ENCODE measurements at places on chromosomes 2 and 18. TPM values are rescaled to one million over a fixed set of nuclear protein-coding genes. Genes with fewer than 3 reads are reported as not detected.
A peak's percentile ranks its signal among the peaks of the same experiment; 100 is the strongest.

The KCNK3 gene
- not detected for total RNA-seq

The DOK6 gene
- not detected for total RNA-seq

GRCh38 chr2:121074293-121074932 is 210.6 kb downstream of the TFCP2L1 start:
- H3K27me3 ChIP-seq: no peaks in the 10 kb centered on the region
- H3K4me3 ChIP-seq: peak overlapping the region; percentile 45
- H3K4me1 ChIP-seq: peaks cover 16% of the 10 kb centered on the region
- H3K36me3 ChIP-seq: no peaks in the 10 kb centered on the region
- H3K27ac ChIP-seq: no peak overlapping the region
- DNase-seq: no peak

The UPP2 gene
- not detected for total RNA-seq

The GPR155 gene
- 0.18 TPM for total RNA-seq

The KCNIP3 gene
- 3.5 TPM for total RNA-seq

All from PC-9 (cell line).